ENCODE measurements at places on chromosomes 3 and 15.

GRCh38 chr15:74800559-74801094 is 12.0 kb upstream of the LMAN1L start:
- DNase-seq, result no peak

GRCh38 chr3:31404871-31405270 is 127.9 kb upstream of the STT3B start:
- DNase-seq, result no peak

DNA sequence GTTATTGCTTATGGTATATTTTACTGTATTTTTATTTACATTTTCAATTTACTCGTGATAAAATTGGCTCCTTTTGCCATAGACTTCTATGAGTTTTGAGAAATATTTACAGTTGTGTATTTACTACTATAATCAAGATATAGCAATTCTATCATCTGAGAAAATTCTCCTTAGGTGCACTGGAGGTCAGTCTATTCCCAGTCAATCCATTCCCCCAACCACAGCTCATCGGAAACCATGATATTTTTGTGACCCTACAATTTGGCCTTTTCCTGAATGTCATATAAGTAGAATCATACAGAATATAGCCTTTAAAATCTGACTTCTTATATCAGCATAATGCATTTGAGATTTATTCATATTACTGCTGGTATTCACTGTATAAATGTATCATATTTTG is 114.7 kb upstream of the LRTM1 start:
- no peak for DNase-seq

DNA sequence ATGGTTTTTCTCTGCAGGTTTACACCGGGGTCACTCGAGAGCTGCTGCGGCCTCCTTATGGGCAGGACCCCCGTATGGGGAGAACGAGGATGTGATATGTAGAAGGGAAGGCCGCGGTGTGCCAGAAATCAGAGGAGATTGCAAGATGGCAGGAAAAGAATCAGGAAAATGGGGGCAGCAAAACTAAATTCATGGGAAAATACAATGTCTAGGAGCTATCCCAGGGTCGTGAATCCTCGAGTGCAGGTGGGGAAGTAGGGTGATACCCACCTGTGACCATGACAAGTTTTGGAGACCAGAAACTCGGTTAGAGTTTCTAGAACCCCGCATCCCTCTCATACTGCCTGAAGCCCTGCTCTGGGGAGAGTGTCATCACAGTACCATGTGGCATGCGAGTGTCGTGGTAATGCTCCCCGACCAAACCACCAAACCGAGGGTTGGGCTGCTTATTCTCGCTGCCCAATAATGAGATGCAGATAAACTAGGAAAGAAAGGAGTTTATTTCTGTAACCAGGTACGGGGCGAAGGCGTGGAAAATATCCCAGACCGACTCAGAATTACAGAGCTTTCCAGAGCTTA is 781 bp downstream of the TRNT1 start:
- no peak for DNase-seq

GRCh38 chr15:93030430-93031102 is 58.4 kb downstream of the RGMA start:
- DNase-seq, result peak; percentile 41

DNA sequence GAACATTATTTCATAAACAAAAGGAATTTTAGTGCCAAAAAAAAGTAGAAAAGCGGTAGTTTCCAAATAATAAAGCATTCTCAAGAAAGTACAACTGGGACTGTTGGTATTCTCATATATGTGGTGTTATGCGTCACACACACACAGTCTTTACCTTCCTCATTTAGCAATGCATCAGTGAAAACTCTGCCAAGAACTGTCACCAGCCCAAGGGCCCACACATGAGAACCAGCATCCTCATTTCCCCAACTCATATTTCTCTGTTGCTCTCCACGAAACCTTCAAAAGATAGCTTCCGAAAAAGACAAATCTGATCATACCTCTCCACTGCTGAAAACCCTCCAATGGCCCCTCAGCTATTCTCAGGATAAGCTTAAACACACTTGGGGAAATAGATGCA is 150.7 kb downstream of the CADPS start:
- no peak for DNase-seq

DNA sequence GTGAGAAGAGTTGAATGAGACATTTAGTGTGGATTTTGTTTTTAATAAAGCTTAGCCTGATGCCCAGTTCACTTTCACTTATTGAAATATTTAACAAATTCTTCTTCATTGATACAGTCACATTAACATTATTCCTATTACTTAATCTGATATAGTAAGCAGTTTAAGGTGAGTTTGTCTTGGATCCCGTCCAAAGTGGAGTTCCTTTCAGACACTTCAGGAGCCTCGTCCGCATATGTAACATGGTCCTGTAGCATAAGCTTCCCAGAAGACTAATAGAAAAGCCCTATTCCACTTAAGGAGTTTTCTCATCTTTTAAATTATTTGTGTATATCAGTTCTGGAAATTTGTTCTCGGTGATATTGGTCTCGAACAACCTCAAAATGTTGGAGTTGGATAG is 39.7 kb upstream of the MLF1 start:
- DNase-seq, result no peak

- DNase-seq, result no peak
Observed at GRCh38 chr3:122921791-122922651, 105.5 kb downstream of the SEMA5B start.

DNA sequence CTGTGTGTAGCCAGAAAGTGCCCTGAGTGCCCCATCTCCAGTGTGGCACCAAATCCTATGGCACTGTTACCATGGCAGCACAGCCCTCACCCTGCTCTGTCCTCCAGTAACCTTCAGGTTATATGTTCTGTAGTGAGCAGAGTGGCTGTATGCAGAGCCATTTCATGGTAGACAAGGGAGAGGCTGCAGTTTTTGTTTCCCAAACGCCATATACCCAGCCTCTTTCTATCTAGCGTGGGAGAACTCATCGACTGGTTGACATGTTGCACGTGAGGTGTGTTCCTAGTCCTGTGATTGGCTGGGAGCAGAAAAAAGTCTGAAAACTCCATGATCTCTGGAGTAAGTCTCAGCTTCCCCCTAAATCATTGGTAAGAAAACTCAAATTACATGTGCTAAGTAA is 2.0 kb downstream of the SIDT1 start:
- no peak for DNase-seq

GRCh38 chr15:29276366-29276765 is 6.7 kb upstream of the NSMCE3 start:
- no peak for DNase-seq

DNA sequence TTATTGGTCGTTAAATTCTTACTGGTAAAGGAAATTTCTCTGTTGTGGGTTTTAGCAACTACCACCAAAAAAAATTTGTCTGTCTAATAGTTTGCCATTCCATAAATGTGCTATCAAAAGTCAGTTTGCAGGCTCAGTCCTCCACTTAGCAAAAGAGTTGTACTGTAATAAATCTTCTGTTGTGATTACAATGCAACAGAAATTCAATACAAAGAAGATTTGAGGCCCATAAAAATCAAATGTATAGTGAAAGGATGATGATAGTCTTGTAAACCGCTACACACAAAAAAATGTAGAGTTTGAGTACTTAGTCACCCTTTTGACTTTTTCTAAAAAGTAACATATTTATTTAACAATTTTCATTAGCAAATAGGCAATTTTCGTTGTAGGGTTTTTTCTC is 251.7 kb downstream of the VGLL3 start:
- DNase-seq, result no peak

GRCh38 chr3:71054312-71054711 is 529.2 kb downstream of the FOXP1 start:
- no peak for DNase-seq

DNA sequence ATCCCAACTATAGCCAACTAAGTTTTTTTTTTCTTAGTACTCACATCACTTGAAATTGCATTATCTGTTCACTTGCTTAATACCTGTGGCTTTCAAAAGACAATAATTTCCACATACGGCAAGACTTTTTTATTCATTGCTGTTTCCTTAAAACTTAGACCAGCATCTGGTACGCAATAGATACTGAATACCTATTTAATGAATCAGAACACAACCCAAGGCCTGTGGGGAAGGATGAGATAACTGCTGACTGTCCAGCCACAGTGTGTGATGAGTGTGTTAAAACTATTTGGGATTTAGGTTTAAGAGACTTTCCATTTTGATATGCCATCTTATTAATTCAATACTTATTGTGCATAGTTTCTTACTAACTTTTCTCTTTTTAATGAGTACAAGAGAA is 988.7 kb downstream of the NTRK3 start:
- no peak for DNase-seq

GRCh38 chr15:90143166-90143655 is 40.9 kb upstream of the IDH2 start:
- peak; percentile 21 for DNase-seq

DNA sequence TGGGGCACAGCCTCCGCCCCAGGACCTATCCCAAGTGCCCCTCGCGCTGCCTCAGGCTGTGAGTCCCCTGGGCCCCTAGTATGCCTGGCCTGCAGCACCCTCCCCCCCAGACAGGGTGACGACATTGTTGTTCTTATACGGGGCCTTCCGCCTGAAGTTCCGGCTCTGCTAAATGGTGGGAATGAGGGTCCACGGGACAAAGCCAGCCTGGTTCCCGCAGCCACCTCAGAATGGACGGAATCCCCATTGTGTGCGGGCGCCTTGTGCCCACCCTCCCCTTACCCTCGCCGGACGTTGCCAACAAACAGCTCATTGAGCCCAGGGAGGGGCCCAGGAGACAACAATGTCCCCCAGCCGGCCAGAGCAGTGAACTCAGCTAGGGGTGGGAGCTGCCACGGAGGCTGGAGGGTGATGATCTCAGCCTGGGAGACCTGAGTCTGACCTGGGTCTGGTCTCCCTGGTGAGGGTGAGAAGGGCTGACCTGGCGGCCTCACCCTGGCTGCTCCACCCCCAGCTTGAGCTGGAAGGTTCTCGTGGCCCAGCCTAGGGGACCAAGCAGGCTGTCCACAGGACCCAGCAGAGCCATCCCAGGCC is 10.2 kb upstream of the DLL4 start:
- no peak for DNase-seq

DNA sequence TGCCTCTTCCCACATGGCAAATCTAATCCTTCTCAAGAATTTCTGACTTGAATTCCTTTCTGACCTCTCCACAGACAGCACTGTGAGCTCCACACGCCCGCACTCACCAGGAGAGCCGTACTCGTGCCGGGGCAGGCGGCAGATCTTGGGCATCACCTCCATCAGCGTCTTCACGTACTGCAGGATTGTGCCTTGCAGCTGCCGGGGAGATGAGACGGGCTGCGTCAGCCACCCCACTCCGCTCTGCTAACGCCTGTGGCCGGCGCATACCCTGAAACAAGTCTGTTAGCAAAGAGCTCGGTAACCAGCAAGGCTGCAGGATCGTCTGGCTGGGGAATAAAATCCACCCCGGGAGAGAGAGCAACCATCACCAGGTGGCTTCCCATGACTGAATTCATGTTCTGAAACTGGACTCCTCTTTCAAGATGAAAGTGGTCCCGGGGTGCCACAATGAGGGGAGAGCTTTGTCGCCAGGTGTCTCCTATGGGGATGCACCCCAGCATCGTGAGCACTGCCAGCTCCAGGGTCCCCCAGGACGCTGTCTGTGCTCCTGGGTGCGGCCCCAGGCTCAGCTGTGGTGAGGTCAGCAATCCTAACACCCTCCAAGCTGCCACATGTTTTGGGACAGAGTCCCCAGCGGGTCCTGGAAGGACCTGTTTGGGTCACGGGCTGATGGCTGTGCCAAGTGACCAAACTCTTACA is 43.4 kb downstream of the NIPA2 start:
- DNase-seq, result no peak

DNA sequence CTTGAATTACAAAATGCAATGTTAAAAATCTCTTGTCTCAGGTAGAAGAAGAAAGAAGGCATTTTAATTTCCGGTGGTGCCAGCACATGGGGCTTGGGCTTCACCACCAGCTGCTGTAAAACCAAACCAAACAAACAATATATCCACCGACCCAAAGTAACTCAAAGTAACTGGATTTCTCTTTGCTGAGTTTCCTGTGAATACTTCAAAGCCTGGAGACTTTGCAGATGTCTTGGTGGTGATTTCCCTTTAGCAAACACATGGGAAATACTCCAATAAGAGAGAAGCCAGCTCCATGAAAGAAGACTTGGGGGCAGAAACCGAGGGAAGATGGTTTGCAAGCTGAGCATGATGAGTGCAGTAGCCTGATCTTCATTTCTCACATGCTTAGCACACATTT is 62.6 kb downstream of the EIF4E3 start:
- no peak for DNase-seq

DNA sequence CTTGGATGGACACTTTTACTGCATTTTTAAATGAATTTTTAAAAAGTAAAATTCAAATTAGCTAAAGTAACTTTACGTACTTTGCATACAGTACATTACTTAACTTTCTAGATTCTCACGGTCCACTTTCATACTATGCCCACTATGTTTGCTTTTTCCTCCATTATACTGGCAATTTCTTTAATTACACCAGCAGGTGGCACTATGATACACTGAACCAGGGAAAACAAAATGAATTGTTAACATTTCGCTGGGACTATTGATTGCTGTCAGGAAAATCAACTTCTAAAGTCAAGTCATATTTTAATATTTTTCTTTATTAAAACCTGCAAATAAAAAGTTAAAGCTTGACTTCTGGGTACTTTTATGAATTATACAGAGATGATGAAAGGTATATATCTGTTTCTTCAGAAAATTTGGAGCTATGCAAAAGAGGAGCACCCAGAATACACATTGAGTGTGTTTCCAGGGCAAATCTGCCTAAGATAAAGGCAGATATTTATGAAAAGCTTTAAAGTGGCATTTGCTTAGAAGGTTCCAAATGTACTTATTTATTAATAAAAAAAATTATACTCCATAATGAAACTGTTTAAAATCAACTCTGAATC is 21.8 kb upstream of the POU1F1 start:
- no peak for DNase-seq

GRCh38 chr3:52839268-52839575 is 4.4 kb upstream of the MUSTN1 start:
- no peak for DNase-seq

DNA sequence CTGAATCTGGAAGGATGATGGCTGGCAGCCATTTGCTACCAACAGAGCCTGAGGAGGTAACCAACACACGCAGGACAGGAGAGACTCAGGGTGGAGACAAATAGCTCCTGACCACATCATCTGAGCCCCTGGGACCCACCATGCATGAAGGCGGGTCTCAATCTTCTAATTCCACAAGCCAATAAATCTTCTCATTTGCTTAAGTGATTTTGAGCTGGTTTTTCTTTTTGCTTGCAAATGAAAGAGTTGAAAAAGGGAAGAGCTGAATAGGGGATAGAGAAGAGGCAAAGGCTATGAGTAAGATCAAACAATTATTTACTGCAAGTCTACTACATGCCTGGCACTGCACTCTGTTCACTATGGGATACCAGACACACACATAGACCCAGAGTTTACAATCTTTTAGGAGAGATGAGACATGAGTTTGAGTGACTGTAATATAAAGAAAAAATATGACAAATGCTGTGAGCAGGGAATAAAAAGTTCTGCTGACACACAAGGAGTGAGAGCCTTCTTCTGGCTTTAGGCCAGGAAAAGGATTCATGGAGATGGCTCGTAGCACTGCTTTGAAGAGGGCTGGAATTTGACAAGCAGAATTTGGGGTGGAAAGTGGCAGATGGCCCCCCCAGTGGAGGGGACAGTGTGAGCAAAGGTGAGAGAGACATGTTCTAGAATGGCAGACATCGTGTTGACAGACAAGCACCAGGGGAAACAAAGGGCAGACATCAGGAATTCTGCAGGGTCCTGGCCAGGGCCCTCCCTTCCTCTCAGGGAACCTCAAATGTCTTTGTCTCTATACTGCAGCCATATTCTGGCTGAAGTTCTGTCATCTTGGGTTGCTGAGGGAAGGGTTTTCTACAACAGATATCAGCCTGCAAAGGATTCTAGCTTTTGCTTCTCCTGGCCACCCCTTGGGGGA is 69.8 kb upstream of the WNT5A start:
- DNase-seq, result no peak
